ENCODE measurements at places on chromosomes 12 and 14.

- DNase-seq = no peak
These were observed 200.9 kb upstream of the CAND1 start for GRCh38 chr12:67068204-67068731.

GRCh38 chr14:49997991-49998390 lies 105.1 kb downstream of the ARF6 start:
- DNase-seq = no peak

DNA sequence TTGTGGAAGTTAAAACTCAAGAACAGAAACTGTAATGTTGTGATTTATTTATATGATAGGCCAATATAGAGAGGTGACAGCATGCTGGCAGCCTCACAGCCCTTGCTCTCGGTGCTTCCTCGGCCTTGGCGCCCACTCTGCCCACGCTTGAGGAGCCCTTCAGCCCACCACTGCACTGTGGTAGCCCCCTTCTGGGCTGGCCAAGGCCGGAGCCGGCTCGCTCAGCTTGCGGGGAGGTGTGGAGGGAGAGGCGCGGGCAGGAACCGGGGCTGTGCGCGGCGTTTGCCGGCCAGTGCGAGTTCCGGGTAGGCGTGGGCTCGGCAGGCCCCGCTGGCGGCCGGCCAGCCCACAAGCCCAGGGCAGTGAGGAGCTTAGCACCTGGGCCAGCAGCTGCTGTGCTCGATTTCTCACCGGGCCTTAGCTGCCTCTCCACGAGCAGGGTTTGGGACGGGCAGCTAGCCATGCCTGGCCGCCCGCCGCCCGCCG lies 65.8 kb upstream of the SLC8A3 start:
- DNase-seq = no peak

GRCh38 chr12:47387994-47388393 lies 308.2 kb upstream of the AMIGO2 start:
- DNase-seq = no peak

- no peak for DNase-seq
These were observed 62.0 kb upstream of the ASPG start for GRCh38 chr14:104023325-104024055.

DNA sequence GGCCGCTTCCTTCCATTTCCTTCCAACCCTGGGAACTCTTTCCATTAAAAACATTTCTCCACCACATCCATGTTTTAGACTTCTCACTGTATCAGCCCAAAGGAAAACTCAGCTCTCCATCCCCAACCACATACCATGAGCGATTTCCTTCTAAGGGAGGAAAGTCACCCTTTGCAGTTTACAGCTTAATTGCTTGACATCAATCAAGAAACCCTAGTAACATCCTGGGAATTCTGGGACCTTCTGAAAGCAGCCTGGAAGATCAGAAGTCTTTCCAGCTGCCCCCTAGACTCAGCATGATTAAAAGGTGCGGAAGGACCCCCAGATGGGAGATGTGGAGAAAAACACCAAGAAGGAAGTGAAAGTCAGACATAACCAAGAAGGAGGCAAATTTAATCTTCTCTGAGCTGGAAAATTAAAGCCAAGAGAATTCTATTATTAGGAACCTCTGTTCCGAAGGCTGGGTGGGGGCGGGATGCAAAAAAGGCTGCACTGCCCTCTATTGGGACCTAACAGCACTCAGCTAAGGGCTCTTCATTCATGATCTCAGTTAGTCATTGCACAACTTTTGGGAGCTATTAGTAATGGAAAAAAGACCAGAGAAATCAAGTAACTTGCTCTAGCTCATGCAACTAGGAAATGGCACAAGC lies 73.3 kb upstream of the PLXNC1 start:
- DNase-seq = no peak

GRCh38 chr14:61308198-61308597 lies 13.2 kb upstream of the PRKCH start:
- DNase-seq = no peak

DNA sequence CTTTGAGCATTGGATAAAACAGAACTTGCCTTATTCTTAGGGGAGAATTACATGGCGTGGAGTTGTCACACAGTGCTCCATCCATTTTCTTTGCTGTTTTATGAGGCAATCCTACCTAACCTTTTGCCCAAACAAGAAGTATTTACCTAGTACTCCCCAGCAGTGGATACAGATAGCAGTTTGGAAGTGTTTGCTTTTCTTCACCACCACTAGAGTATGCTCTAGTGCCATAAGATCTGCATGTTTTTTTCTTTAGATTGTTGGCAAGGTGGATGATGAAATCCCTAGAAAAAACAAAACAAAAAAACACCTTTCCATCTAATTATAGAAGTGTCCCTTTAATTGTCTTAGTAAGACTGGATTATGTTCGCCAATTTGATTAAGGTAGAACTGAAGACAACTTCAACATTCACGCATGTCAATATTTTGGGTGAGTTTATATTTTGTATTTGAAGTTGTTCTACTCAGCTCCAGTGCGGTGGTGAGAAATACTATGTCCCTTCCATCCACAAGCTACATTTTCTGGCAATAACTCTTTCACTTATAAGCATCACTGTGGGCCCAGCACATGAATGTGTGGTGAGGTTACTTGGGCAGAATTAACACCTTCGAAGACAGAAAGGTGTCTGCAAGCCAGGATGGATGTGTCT lies 23.6 kb upstream of the TMEM260 start:
- no peak for DNase-seq

DNA sequence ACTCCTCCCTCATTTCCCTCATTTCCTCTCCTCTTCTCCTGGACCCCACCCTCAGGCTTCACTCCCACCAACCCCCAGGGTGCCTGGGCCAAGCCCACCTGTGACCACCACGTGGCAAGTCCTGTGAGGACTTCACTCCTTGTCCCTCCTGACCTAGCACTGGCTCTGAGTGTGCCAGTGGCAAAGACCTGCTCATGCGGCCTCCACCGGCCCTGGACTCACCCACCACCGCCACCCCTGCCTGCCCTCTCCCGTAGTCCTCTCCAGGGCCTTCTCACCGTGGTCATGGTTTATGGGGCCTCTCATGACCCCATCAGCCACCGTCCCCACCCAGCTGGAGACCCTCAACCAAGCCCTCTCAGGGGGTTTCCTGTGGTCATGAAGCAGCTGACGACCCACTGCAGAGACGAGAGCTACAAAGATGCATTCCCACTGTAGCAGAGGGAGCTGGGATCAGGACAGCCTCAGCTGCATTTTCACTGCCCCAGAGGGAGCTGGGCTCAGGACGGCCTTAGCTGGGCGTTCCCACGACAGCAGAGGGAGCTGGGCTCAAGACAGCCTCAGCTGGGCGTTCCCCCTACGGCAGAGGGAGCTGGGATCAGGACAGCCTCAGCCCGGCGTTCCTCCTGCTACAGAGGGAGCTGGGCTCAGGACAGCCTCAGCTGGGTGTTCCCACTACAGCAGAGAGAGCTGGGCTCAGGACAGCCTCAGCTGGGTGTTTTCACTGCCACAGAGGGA lies 3.2 kb upstream of the C14orf180 start:
- no peak for DNase-seq

GRCh38 chr14:99907761-99908652 lies 114.8 kb downstream of the EML1 start:
- DNase-seq = no peak

DNA sequence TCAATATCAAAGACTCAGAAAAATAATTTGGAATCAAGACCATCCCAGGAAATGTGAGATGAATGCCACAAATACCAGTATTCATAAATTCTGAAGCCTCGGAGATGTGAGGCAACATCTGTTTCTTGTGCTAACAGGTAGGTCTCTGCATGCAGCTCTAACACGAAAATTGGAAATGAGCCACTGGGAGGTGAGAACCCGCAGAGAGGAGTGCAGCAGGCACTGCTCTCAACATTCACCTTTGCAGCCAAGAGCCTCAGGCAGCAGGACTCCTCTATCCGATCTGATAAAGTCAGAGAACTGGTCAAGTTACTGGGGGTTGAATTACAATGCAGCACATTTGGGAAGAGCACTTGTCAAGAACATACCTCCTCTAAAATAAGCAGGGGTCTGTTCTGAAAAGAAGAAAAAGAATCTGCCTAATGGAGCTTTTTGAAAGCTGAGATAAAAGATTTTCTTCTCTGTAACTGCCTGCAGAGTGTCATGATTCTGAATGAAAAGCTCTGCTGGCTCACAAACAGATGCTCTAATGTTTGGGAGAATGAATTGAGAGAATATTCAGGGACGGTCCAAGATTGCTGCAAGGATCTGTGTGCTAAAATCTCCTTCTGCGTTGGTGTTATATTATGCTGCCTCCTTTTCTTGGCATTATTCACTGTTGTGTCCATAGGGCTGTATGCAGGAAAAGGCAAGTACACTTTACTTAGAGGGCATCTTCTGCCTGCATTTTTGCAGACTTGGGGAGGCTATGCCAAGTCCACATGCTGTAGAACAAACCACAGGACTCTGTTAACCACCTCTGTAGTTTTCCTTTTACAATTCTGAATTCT lies 209.6 kb upstream of the KRR1 start:
- no peak for DNase-seq

- no peak for DNase-seq
These were observed 32.2 kb downstream of the SH2B3 start for GRCh38 chr12:111437816-111438454.

GRCh38 chr12:32559434-32559833 lies 119.7 kb upstream of the DNM1L start:
- DNase-seq = no peak

Measured in activated CD8-positive, alpha-beta memory T cell treated with anti-CD3 and anti-CD28 coated beads, Interleukin-2, amount 10 ng/mL, durations not matched to agents 7 days and 5 days (primary cell).